ENCODE measurements at places on chromosomes 5 and 9.

DNA sequence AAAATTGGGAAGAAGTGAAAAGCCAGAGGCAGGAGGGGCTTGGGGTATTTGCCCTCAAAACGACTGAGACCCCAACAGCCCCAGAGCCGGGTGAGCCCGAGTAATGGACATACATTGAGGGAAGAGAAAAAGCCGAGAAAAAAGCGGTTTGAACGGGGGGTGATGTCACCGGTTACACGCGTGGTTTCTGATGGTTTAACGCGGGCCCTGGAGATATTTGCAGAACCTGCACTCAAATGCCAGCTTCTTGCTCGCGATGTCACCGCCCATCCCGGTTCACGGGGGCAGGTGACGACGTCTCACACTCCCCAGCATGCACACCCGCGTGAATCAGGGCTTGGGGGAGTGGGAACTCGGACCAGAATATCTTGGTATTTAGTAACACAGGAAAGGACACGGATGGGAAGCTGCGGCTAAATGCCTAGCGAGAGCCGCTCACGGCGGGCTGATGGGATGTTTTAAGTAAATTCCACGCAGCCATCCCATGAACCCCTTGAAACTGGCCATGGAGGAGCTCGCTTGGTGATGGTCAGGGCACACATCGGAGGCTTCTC lies 102.0 kb upstream of the RAPGEF1 start:
- no peak for DNase-seq

DNA sequence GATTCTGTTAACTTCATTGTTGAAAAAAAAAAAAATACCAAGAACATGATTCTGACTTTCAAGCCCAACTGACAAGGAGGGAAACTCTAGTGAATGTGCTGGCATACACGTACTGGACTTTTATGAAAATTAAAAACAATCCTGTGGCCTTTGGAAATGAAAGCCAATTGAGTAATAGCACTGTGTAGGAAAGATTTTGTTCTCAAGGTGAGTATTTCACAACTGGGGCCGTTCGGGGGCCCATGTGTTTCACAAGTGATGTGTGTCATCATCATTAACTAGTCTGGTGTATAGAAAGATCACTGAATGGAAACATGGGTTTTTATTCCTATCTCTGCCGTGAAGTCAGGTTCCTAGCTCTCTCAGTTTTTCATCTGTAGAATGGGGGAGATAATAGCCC lies 605.0 kb upstream of the CLINT1 start:
- no peak for DNase-seq

DNA sequence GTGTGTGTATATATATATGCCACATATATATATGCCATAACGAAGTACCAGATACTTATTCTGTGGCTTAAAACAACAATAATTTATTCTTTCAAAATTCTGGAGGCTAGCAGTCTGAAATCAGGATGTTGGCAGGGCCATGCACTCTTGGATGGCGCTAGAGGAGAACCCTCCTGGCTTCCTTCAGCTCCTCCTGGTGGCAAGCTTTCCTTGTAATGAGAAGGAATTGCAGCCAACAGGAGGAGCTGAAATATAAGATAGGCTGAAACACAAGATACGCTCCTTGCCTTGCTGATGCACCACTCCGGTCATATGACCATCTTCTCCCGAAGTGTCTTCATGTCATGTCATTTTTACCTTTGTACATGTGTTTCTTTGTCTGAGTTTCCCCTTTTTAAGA lies 368.1 kb upstream of the CTNND2 start:
- DNase-seq: no peak

DNA sequence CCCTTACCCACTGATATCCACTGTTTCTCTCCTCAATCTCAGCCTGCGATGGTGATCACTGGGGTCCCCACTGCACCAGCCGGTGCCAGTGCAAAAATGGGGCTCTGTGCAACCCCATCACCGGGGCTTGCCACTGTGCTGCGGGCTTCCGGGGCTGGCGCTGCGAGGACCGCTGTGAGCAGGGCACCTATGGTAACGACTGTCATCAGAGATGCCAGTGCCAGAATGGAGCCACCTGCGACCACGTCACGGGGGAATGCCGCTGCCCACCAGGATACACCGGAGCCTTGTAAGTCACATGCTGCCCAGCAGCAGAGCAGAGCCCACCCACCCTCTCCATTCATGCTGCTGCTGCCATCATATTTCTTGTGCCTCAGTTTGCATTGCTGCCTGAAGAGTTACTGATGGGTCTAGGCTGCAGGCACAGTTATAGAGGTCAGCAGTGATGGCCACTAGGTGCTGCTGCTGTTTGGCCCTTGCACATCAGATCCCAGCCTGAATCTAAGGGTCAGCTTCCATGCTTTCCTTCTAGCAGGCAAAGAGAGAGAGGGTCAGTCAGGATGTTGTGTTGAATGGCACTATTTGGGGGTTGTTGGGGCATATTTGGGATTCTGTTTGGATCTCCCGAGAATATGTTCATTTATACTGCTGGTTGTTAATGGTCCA lies 106.0 kb downstream of the MEGF10 start:
- no peak for DNase-seq

- DNase-seq: no peak
Measured at GRCh38 chr5:40034441-40034840, 609.7 kb upstream of the DAB2 start.

- no peak for DNase-seq
Measured at GRCh38 chr9:31683116-31683515, 701.3 kb upstream of the ACO1 start.

DNA sequence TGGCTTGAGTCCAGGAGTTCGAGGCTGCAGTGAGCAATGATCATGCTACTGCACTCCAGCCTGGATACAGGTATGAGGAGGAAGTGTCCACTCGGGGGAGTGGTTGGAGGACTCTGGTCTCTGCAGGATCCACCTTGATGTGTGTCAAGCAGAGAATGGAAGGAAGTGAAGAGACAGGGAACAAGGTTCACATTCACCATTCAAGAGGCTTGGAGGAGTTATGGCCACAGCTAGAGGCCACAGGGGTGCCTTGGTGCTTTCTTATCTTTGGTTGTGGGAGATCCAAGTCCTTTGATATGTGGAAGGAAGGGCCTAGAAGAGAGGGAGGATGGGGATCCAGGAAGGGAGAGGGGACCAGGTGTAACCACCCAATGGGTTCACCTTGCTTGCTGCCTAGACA lies 5.4 kb upstream of the CERCAM start:
- no peak for DNase-seq

- no peak for DNase-seq
Measured at GRCh38 chr9:129183495-129184218, 5.6 kb upstream of the IER5L start.

- no peak for DNase-seq
Measured at GRCh38 chr5:172529896-172530295, 75.6 kb upstream of the SH3PXD2B start.

GRCh38 chr5:53035868-53036381 lies 46.8 kb downstream of the ITGA2 start:
- no peak for DNase-seq

- DNase-seq: no peak
Measured at GRCh38 chr5:54829102-54829501, 156.3 kb downstream of the ESM1 start.

GRCh38 chr5:1919209-1919566 lies 36.5 kb upstream of the IRX4 start:
- no peak for DNase-seq

- DNase-seq: no peak
Measured at GRCh38 chr5:97338729-97339128, 155.7 kb upstream of the RIOK2 start.

Data from activated CD8-positive, alpha-beta memory T cell treated with anti-CD3 and anti-CD28 coated beads for 1 hour (primary cell).